NCI-H2081 treated with DMSO at 0.1 percent for 48 hours (cell line): ENCODE measurements at places on chromosomes 1 and 21.

DNA sequence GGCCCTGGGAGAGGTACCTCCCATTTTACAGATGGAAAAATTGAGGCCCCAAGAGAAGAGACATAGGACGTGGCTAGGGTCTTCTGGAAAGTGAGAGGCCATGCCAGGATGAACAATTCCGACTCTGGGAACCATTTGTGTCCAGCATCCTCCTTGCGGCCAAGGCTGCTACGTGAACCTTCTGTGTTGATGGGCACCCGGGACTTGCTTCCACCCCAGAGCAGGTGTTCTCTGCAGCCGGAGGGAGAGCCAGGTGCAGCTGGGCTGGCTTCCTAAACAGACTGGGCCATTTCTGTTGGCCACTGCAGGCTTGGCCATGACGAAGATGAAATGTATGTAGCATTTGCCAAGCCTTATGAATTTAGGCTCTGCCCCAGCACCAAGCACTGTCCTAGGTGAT, 118.9 kb downstream of the PRDM2 start:
- DNase-seq: no peak

DNA sequence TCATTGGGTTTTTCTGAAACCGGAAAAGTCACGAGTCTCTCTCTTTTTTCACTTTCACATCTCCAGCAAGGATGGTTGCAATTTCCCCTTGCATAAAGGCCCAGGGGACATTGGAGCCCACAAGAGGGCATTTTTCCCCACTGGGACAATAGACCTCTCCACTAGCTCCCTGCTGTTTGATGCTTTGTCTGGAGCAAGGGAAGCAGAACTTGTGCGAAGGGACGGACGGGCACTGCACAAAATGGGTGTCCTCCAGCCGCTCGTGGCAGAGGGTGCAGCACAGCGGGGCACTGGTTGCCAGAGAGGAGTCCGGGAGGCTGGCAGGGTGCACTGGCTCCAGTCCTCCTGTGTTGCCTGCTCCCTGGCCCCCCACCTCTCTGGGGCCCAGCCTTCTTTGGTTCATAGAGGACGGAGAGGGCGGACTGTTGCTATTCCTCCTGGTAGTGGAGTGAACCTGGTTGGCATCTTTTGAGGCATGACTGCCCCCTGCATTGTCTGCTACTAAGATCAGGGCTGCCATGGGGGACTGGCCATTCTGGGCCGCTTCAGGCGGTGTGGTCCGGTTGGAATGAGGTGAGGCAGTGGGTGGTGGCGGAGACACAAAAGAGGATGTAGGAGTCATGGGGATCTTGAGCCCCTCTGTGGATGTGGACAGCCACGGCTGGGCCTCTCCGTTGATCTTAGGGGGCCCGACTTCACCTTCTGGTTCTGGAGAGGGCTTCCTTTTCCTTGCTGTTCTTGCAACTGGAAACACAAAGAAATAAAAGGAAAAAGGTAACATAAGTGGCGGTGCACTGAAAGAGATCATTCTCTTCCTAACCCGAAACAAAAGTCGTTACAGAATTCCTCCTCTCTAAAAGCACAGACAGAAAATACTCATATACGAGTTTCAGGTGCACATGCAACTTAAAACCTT, 2.6 kb downstream of the IRF2BP2 start:
- DNase-seq: peak; percentile 48

DNA sequence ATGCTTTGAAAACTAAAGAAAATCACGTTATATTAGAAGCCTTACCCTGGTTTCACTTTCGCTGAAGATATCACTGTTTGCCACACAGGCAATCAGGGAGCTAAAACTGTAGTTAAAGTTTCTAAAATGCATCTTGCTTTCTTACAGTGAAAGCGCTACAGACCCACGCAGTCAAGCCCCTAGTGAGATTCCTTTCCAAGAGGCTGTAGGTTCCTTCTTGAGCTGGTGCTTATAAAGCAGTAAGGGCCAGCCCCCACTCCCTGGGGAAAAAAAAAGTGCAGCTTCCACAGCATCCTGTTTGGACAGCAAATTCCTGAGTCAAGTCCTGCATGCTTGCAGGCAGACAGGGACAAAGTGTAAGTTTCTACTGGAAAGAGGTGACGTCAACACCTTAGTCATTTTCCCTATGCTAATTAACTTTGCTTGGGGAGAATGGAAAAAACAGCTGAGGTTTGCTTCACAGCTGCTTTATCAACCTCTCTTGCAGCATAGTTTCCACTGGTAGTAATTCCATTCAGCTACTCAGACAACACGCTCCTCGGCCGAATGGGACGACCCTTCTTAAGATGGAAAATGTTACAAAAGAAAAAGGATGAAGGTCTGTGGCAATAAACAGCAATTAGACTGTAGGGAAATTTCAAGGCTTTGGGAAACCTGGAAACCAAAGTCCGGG, 14.7 kb upstream of the KCNE1 start:
- DNase-seq: no peak

DNA sequence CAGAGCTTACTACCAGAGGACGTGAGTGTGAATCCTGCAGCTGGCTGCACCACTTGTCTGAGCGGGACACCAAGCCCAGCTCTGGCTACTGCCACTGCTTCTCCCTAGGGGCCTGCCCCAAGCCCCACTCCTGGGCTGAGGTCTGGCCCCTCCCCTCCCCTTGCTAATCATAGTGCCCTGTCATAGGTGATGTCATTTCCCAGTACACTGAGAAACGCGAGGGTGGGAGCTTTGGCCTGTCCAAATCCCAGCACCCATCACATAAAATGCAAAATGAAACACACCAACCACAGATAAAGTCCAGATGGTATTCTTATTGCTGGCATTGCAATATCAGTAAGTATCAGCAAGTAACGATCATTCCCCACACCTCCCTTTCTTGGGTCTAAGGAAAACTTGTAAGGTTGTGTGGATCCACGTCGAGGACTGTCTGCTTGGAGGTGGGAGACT, 77.7 kb downstream of the TOMM20 start:
- no peak for DNase-seq

DNA sequence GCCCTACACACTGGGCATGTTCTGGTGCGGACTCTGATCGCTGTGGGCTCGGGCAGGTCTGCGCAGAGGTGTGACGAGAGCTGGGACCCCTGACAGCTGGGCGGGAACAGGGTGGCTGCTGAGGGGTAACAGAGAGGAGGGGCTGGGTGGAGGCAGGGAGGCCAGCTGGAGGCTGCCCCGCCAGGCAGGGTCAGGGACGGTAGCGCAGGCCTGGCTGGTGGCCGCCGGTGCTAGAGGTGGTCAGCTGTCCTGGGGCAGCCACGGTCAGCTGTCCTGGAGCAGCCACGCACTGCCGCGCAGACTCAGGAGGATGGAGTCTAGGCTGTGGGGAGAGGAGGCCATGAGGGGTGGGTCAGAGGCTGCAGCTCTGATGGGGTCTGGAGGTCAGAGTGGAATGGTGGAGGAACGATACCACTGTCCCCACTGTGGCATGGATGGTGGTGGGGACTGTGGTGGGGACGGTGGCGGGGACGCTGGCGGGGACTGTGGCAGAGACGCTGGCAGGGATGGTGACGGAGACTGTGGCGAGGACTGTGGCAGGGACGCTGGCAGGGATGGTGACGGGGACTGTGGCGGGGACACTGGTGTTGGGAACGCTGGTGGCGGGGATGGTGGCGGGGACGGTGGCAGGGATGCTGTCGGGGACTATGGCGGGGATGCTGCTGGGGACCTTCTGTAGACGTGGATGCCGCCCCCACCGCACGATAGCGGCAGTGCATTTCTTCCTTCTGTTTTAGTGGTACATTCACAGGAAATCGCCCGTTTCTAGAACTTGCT, 21.3 kb upstream of the LRRC3 start:
- DNase-seq: no peak

GRCh38 chr1:10084045-10084444, 51.3 kb downstream of the UBE4B start:
- no peak for DNase-seq

DNA sequence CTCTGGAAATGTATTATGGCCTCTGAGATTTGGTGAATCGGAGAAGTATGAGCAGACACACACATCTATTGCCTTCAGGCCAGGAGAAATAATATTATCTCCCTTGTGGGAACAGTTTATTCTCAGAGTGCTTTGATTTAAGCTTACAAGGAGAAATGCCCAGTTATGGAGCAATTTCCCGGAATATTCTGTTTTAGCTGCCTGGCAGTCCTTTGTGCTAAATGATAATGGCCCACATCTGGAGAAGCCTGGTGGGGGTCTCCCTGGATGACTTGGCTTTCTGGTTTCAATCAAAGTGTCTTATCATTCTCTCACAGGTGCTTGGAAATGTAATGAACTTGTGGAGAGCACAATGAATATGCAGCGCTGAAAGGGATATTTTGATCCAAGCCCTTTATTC, 389.6 kb upstream of the USP24 start:
- no peak for DNase-seq

- no peak for DNase-seq
Measured at GRCh38 chr1:101261623-101262022, 24.8 kb downstream of the S1PR1 start.

DNA sequence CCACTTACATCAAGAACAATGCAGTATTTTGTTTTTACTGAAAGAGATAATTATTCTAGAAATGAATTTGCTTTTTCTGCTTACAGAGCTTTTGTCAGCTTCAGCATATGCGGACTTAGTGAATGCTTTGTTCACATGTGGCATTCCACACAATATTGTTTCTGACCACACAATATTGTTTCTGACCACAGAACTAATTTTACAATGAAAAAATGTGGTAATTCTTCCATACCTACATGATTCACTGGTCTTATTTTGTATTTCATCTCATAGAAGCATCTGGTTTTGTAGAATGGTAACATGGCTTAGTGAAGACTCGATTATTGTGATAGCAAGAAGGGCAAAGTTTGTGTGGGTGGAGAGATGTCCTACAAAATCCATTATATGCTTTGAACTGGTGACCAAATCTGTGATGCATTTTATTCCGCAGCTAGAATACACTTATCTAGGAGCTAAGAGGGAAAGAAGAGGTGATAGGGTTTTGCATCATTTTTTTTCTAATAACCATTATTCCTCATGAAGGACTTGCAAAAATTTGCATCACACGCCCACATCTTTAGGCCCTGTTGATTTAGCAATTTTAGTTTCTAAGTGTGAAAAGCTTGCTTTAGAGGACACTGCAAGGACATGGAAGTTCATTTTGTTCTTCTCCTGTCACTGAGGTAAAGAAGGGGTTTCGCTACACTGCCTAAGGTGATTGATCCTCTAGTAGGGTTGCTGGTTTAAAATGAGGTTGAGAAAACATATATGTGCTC, 75.3 kb downstream of the HLX start:
- DNase-seq: no peak

DNA sequence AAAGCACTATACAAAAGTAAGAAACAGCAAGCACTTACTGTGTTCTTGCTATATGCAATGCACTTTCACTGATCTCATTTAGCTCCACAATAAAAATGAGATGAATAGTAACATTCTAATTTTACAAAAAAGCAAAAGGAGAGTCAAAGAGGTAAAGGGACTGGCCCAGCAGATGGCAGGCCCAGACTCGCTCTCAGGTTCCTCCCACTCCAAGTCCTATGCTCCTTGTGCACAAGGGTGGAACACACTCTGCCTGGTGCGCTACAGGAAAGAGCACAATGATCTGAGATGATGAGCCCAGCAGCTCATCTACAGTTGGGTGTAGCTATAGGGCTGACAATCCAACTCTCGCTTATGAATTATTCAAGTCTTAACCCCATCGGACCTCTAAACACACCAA, 94.1 kb upstream of the LYST start:
- no peak for DNase-seq

GRCh38 chr1:200776949-200777348, 38.3 kb downstream of the CAMSAP2 start:
- DNase-seq: no peak

GRCh38 chr1:46168477-46168876, 6.4 kb upstream of the TSPAN1 start:
- DNase-seq: no peak

- no peak for DNase-seq
Measured at GRCh38 chr1:226699166-226699565, 39.9 kb downstream of the ITPKB start.

DNA sequence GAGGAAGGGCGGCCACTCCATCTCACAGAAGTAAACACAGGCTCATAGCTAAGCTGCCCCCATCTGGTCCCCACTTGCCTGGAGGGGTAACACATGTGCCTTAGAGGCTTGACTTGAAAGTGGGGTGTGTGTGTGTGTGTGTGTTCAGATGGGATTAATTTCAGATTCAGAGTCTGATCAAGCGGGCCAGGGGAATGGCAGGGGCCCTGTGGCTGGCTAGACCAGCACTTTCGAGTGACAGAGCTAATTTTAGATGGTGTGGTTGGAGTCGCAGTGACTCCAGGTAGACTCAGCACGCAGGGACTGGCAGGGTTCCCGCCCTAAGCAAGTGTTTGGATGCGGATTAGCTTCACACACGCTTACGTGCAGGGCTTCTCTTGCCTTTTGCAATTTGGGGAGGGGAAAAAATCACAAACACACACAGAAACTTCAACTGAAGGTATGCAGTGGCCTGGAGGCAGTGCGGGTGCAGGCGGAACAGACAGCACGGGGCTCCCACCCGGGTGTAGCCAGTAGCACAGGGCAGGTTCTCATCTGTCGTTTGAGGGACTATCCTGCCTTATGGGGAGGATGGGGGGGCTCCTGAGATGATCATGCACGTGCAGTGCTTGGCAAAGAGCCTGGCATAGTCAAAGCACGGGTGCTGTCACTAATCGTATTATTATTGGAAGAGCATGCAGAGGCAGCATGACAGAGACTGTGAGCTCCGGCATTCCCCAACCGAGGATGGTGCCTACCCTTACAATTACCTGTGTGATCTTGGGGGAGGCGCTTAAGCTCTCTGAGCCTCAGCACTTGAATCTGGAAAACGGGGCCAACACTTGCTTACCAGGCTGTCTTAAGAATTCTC, 1.3 kb downstream of the EDN2 start:
- DNase-seq: no peak

DNA sequence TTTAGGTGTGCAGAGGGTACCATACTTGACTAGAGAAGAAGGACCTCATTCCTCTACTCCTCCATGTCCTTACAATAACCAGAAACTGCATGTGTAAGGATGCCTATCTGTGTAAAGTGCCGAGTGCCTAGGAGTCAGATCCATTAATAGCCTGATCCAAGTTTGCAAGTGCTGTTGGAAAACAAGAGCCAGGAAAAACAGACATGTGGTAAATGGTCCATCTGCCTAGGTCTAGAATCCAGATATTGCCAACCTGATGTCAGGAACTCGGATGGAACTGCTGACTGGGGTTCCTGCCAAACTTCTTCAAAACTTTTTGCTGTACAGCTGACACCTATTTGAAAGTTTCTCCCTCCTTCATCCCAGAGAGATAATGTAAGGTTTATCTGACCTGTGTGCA, 239.4 kb upstream of the CAMK1G start:
- DNase-seq: no peak

GRCh38 chr1:43549921-43550597, 19.4 kb downstream of the PTPRF start:
- peak; percentile 71 for DNase-seq

- no peak for DNase-seq
Measured at GRCh38 chr1:42332877-42333276, 2.2 kb downstream of the FOXJ3 start.

DNA sequence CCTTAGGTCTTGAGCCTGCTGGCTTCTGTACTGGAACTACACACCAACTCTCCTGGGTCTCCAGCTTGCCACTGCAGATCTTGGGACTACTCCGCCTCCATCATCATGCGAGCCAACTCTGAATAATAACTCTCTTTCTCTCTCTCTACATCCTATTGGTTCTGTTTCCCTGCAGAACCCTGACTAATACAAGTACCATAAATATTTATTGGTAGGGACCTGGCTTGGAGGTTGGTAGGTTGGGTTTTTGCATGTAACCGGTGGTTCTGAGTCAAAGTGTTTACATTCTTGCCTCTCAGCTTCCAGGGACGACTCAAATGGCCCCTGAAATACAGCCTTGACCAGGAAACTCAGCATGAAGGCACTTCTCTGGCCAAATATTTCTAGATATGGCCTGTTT, 110.4 kb downstream of the KCND3 start:
- no peak for DNase-seq
